ENCODE measurements at places on chromosomes 1 and 21.

- no peak for DNase-seq
These were observed 91.5 kb upstream of the F3 start for GRCh38 chr1:94633051-94633450.

GRCh38 chr1:64147759-64148158 lies 55.7 kb upstream of the UBE2U start:
- no peak for DNase-seq

DNA sequence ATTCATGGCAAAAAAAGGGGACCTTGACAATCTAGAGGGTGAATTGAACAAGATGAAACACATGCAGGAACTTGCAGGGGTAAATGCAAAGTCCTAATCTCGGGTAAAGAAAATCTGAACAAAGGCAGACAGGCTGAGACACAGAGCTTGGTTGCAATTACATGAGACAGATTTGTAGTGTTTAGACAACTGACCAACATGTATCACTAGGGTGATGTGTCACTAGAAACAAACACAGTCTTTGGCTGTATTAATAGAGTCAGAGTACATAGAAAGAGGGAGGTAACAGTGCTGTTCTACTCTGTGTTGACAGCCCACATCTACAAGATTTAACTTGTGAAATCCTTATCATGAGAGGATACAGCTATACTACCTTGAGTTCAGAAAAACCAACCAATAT lies 78.1 kb upstream of the GRIK3 start:
- DNase-seq: no peak

DNA sequence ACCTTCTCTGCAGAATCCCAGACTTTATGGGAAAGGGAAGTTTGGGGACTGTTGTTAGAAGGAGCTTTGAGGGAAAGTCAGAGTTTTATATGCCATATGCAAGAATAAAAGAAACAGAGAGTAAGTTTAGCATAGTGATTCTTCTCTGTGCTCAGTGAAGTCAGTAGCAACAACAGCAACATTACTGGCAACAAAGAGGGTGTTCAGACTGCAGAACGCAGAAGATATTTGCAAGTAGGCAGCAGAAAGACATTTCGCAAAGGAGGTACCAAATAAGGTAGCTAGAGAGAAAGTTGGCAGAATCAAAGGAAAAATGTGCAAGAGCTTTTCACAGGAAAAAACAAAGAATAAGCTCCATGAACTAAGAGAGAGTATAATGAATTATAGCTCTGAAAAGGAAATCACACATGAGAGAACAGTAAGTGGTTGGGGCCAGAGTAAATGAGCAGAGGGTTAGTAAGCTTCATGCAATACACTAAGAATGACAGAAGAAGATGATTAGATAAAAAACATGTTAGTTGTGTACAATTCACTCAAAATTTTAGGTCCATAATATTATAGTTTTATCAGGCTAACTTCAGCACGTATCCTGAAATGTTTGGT lies 98.1 kb downstream of the NEGR1 start:
- DNase-seq: no peak

DNA sequence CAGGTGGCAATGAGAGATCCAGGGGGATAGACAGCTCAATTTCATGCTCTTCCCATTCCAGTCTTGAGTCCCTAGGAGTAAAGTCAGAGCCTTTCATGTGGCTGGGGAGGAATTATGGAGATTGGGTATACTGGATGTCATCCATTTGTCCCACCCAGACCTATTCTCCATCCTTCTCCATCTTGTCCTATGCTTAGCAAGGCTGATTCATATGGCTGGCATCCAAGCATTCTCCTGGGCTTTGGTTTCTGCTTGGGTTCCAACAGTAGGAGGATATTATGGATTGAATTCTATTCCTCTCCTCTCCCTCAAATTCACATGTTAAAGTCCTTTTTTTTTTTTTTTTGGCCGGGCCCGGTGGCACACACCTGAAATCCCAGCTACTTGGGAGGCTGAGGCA lies 3.8 kb upstream of the CDC20 start:
- no peak for DNase-seq

DNA sequence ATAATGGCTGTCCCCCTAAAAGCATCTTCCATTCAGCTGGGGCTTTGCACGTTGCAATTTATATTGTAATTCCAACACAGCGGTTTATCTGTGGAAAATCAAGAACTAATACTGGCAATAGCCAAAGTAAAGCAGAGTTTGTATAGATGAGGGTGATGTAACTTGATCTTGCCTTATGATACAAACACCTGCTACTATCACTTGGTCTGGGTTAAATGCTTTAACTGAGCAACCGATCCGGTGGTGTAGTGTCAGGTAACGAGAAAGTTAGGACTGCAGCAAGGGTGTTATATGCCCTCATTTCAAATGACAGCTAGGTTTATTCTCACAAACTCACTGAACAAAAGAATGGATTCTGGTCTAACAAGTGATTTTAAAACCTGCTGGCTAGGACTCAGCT lies 47.3 kb upstream of the PLPPR4 start:
- no peak for DNase-seq

DNA sequence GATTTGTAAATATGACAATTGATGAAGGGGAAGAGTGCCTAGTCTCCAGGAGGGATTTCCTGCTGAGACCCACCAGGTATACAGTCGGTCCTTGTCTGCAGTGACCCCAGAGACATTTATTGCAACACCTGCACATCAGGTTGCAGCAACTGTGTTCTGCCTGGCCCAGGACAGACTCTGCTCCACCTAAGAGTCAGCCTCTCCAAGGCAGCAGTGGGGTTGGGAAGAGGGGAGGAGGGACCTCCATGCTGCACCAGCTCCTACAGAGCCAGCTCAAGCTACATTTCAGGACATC lies 120.4 kb upstream of the IRF2BP2 start:
- DNase-seq: no peak
